Activated CD4-positive, alpha-beta T cell treated with anti-CD3 and anti-CD28 coated beads, Interleukin-2, amount 50 U/mL, for 24 hours (primary cell): ENCODE measurements at places on chromosomes 5 and 9.

DNA sequence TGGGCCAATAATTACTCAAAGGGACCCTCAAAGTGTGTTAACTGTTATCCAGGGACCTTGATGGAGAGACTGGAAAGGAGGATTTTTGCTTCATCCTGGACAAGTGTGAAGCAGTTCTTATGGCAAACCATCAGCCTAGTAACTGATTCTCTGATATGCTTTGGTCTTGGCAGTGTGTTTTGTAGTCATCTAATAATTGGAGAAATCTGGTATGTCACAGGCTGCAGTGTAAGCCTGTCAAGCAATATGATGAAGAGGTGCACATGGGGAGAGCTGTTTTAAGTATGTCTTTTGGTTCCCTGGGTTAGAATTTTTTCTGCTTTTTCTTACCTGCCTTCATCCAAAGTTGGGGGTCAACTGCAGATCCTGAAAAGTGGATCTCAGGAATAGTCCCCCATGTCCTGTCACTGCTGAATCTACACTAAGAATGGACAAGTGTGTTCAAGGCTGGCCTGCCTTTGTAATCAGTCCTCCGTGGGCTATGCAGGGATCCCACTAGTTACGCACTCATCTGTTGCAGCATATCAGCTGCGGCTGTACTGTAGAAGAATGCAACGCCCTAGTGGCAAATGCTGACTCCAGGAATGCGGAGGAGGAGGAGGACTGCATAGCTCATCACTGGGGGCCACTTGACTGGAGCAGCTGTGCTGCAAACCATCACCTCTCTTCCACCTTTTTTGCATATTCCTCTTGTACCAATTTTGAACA is 1.9 kb downstream of the SPTAN1 start:
- no peak for DNase-seq

- DNase-seq = no peak
Measured at GRCh38 chr5:73135429-73136054, 15.2 kb downstream of the TMEM171 start.

DNA sequence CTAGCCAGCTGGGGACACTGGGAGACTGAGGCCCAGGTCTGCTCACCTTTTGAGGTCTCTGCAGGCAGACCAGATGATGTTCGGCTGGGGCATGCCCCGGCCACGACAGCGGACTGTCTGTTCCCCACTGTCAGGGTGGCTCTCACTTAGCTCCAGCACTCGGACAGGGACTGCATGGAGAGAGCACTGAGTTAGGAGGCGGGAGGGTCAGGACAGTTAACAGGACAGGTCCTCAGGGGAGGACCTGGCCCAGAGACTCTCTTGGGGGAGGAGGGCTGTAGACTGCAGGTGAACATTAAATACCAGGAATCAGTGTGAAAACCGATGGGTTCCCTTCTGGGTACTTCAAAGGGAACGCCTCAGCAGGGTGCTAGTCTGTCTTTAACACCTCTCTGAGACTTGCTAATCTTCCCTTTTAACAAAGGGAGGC is 25.1 kb downstream of the PDGFRB start:
- DNase-seq = no peak

- DNase-seq = no peak
Measured at GRCh38 chr5:90424245-90424644, 14.7 kb upstream of the CETN3 start.

GRCh38 chr5:178150977-178151734 is 2.5 kb downstream of the NHP2 start:
- no peak for DNase-seq

GRCh38 chr5:87081511-87082372 is 185.9 kb upstream of the RASA1 start:
- DNase-seq = peak; percentile 15

GRCh38 chr5:144742361-144742760 is 571.7 kb downstream of the KCTD16 start:
- DNase-seq = no peak
